Hematopoietic multipotent progenitor cell treated with erythropoietin and hydrocortisone succinate and interleukin-3 and kit ligand, for 8 days (in vitro differentiated cells): ENCODE measurements at places on chromosomes 6 and 20.
A peak's percentile ranks its signal among the peaks of the same experiment; 100 is the strongest.

DNA sequence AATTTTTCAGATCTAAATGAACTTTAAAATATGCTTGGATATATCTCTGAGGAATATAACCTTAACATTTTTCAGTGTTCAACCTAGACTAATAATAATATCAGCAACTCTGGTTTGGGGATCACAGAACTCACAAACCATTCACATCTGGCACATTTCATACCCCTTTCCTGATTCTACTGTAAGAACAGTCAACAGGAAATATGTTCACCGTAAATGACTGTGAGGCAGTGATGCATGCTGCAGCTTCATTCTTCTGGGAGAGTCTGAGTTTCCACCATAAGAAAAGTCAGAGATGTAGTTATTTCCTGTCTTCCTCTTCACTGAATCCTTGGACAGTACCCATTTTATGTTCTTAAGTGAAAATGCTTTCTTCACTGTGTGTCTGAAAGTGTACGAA lies 134.2 kb upstream of the IFNGR1 start:
- DNase-seq: no peak

DNA sequence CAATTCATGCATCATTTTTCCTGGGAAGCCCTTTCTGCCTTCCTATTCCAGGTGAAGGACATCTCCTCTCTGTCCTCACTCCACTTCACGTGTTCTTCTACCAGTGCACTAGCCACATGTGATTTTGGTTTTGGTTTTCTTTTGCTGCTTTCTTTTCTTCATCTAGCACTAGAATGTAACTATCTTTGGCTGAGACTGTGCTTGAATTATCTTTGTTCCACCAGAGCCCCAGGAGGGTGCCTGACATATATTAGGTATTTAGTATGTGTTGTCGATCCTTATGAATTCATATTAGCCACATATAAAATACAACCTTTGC lies 79.9 kb downstream of the VGLL2 start:
- no peak for DNase-seq

DNA sequence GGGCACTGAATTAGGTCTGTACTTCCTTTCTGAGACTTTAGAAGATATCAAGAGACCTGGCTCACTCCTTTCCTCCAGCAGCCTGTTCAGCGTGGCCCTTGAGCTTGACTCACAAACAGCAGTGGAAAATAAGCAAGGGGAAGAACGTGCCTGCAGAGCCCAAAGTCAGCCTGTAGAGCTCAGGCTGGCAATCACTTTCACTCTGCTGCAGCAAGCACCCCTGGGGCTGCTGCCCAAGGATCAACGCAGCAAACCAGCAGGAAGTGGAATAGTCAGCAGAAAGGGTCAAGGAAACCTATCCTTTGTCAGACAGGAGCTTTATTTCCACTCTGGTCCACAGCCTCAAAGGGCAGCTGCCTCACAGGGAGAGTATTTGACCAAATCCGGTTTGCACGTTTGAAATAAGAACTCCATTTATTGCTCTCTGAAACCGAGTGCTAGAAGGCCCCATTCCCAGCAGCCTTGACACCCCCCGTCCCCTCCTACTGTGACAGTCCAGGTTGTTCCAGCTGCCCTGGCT lies 77.4 kb downstream of the PRDM1 start:
- no peak for DNase-seq

GRCh38 chr6:13405961-13406477 lies 77.7 kb upstream of the TBC1D7 start:
- DNase-seq: peak; percentile 81

DNA sequence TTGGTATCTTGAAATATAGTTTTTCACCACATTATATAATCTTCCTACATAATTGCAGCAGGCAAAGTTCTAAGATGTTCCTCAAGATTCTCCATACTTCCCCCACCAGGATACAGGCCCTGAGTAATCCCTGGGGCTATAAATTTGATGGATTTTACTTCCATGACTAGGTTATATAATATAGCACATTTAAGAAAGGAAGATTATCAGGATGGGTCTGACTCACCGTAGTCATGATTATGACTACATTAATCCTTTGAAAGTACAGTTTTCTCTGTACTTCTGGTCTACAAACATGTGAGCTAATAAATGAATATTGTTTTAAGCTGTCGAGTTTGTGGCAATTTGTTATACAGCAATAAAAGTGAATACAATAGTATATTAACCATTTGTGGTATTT lies 122.5 kb downstream of the MACROD2 start:
- DNase-seq: no peak

DNA sequence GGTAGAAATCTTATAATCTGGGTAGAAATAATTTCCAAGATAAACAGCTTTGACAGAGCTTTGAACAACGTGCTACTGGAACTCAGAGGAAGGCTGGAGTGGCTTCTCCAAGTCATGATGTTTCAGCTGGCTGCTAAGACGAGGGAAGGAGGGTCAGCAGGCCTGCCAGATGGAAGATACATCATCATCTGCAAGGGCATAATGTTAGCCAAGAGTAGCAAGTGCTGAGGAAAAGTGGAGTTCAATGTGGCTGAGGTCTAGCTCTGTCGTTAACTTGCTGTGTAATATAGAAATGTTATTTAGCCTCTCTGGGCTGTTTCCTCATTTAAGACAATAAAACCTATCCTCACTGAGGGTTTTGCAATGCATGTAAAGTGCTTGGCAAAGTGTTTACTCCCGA lies 35.1 kb downstream of the RGS17 start:
- DNase-seq: no peak

- DNase-seq: no peak
Measured at GRCh38 chr20:57470212-57470522, 54.8 kb downstream of the CTCFL start.

GRCh38 chr6:108738684-108739416 lies 109.4 kb upstream of the ARMC2 start:
- no peak for DNase-seq

- no peak for DNase-seq
Measured at GRCh38 chr6:143700684-143701348, 23.1 kb downstream of the PHACTR2 start.

DNA sequence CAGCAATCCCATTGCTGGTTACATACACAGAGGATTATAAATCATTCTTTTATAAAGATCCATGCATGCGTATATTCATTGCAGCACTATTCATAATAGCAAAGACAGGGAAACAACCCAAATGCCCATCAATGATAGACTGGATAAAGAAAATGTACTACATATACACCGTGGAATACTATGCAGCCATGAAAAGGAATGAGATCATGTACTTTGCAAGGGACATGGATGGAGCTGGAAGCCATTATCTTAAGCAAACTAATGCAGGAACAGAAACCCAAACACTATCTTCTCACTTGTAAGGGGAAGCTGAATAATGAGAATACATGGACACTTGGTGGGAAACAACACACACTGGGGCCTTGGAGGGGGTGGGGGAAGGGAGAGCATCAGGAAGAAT lies 529.7 kb downstream of the TBC1D32 start:
- no peak for DNase-seq

- DNase-seq: no peak
Measured at GRCh38 chr6:53833155-53833554, 38.4 kb downstream of the LRRC1 start.

- no peak for DNase-seq
Measured at GRCh38 chr6:160315310-160315709, 32.9 kb upstream of the SLC22A3 start.

GRCh38 chr20:57616143-57616951 lies 3.9 kb downstream of the ZBP1 start:
- DNase-seq: no peak

GRCh38 chr20:33076662-33077372 lies 2.6 kb upstream of the BPIFB4 start:
- DNase-seq: no peak

GRCh38 chr6:33018904-33019303 lies 9.5 kb upstream of the HLA-DOA start:
- peak; percentile 48 for DNase-seq

GRCh38 chr20:49392745-49393144 lies 89.7 kb downstream of the KCNB1 start:
- no peak for DNase-seq

- DNase-seq: no peak
Measured at GRCh38 chr20:62554214-62554897, 78.6 kb upstream of the GATA5 start.

GRCh38 chr6:40371621-40372020 lies 215.5 kb downstream of the LRFN2 start:
- DNase-seq: no peak

DNA sequence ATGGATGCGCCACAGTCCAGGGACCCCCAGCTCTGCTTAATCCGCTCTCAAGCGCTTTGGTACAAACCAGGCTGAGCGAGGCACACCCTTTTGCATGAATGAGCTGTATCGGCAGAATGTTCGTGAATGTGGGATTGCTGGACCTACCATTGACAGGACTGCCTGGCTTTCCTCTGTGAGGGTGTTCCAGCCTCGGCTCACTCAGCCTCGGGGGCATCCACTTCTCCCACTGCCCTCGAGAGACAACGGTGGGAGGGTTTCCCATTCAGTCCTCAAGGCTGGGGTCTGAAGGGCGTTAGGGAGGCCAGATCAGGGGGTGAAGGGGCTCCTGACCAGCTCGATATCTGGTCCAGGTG lies 17.4 kb downstream of the MDFI start:
- DNase-seq: no peak

GRCh38 chr20:24331939-24332338 lies 137.5 kb upstream of the SYNDIG1 start:
- no peak for DNase-seq

GRCh38 chr6:155263373-155264063 lies at the start of gene CLDN20:
Gene CLDN20, plus strand, starts transcription at chr6:155264013. Its CDS starts 11,707 bp downstream, at chr6:155275720.
- no peak for DNase-seq

- no peak for DNase-seq
Measured at GRCh38 chr20:961768-962167, 40.3 kb downstream of the RSPO4 start.

GRCh38 chr20:59777814-59778575 lies 155.4 kb downstream of the SYCP2 start:
- no peak for DNase-seq

DNA sequence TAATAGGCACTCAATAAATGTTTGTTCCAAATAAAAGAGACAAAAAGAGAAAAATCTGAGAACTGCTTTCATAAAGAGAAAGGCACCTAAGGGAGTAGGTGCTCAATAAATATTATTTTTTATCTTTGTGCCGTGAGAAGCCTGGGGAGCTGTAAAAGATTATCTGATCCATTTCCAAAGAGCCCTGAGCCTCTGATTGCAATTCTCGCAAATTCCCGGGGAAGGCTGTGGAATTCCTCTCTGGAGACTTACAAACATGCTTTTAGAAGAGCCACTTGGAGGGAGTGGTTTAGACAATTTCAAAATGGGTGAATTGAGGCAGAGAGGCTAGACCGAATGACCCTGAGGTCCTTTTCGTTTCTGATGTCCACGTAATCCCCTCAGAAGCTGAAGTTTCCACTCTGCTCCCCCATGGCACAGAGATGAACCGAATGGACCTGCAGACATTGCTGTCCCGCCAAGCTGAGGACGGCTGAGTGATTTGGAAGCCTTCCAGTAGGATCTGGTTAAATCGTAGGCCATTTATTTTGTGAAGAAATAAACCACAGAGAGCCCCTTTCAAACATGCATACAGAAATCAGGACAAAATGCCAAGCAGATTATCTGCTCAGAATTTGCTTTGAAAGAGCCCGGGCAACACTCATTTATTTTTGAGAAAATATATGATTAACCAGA lies 77.8 kb downstream of the PKHD1 start:
- no peak for DNase-seq

DNA sequence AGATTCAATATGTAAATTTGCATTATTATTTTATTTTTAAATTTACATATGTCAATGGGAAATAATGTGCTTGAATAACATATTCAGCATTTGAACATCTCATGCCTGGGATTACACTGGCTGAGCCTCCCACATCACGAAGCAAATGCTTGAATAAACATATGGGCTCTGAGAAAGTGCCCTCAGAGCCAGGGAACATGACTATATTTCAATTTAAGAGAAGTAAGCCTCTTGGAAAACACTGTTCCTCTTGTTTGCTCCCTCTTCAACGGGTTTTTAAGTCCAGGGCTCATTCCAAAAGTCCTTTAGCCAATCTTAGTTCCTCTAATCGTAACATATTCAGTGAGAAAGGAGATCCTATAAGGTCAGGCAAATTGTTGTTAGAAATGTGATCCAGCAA lies 122.0 kb downstream of the GMPR start:
- DNase-seq: no peak

GRCh38 chr6:9537381-9537780 lies 877.5 kb downstream of the TFAP2A start:
- no peak for DNase-seq

DNA sequence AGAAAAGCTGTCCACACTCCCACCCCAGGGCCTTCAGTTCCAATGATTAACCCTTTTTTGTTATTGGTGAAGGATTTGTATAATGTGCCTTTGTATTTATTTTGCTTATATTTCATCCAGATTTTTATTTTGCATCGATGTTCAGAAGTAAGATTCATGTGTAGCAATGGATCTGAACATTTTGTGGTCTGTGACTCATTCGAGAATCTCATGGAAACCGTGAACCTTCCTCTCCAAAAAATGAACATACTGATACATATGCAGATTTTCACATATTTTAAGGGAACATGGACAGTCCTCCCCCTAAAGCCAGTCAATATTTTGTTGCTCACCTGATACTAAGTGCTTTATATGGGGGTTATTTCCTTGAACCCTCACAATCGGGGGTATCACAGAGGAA lies 421.8 kb upstream of the SOX4 start:
- DNase-seq: no peak

DNA sequence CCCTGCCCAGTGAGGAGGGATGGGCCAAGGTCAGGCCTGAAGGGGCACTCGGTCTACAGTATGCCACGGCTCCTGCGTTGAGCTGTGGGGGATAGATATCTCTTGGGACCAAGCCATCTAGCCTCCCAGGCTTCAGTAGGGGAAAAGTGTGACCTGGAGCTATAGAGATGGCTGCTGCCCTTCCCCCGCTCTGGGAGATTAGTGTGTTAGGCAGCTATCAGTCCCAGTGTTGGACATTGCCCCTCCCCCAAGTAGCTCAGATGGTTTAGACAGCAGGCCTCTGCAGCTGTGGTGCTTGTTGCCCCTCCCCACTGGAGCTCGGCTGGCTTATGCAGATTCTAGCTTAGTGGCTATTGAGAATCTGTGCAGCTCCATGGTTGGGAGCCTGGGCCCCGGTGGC lies 56.8 kb downstream of the KHDRBS2 start:
- no peak for DNase-seq

- DNase-seq: no peak
Measured at GRCh38 chr20:40785346-40785745, 96.3 kb upstream of the MAFB start.

DNA sequence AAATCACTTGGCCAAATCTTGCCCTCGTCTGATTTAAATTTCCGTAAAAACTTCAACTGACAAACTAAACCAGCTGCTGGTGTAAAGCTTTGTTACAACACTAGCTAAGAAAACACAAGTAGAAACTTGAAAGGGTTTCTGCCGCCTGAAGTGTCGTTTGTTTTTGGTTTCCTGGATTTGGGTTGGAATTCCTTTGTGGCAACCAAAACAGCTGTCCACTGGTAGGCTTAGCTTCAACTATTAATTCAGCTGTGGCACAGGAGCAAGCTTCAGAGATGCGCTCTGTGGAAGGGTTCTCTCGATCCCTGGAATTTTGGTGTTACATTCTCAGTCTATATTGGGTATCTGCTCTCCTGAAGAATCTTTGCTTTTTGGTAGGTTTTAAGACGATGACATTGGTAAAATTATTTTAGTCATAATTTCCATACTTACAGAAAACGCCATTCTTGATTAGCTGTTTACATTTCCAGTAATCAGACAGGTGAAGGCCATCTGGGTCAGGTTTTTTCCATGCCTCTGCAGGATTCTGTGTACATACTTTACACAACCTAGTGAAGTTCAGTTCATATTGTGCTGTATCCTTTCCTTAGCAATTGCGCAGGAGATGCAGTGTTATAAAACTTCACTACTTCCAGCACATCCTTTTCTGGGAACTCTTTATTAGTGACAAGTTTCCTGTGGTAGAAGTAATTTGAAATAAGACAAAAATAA lies 29.9 kb upstream of the SAMD3 start:
- no peak for DNase-seq

- DNase-seq: no peak
Measured at GRCh38 chr20:42192321-42192720, 574.1 kb upstream of the CHD6 start.
